Mucosa of gallbladder (tissue), 1 donor: ENCODE measurements at places on chromosomes 4 and X. TPM values are rescaled to one million over a fixed set of nuclear protein-coding genes. Genes with fewer than 3 reads are reported as not detected.

The LUZP4 gene
- not detected for total RNA-seq

The NAA11 gene
- not detected for total RNA-seq

DNA sequence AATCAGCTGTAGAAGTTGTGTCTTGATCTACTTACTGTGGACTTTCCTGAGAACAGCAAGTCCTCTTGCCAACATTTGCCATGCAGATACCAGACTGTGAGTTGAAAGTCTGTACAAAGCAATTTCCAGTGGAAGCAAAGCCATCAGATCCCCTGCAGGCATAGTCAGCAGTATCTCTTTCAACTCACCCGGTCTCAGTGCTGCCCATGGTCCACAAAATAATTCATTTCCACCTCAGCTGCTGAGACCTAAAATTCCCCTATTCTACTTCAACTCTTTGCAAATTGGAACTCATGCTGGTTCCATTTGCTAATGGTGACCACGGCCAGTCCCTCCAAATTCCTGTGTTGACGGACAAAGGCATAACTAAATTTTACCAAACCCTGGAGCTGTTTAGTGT is 46.0 kb upstream of the RPL34 start:
- no peak for DNase-seq

The F8A2 gene
- not detected for total RNA-seq

The CDKL2 gene
- 2.4 TPM for total RNA-seq

The UCP1 gene
- not detected for total RNA-seq

The RBMXL3 gene
- not detected for total RNA-seq

The TMEM47 gene
- total RNA-seq, result 27.5 TPM

The RNF175 gene
- 0.17 TPM for total RNA-seq

GRCh38 chr4:109290918-109291317 is 11.5 kb downstream of the COL25A1 start:
- no peak for DNase-seq

GRCh38 chr4:138494931-138495330 is 252.8 kb upstream of the SLC7A11 start:
- no peak for DNase-seq

- DNase-seq, result no peak
These were observed 2332.1 kb downstream of the PCDH7 start for GRCh38 chr4:33052241-33052640.
